ENCODE measurements at places on chromosomes 3 and 15. TPM values are rescaled to one million over a fixed set of nuclear protein-coding genes. Genes with fewer than 3 reads are reported as not detected.

Gene SNTN
- not detected for total RNA-seq

Gene MCTP2
- total RNA-seq: 0.56 TPM

Gene ACTC1
- total RNA-seq: 3.8 TPM

Gene ITPKA
- total RNA-seq: 0.09 TPM

Gene PRR20G
- total RNA-seq: not detected

Gene CAPN3
- 0.37 TPM for total RNA-seq

Gene SLC6A20
- total RNA-seq: not detected

Gene SEC62
- total RNA-seq: 34.8 TPM

Gene CHRNA7
- total RNA-seq: 14.0 TPM

Gene GOLGA8M
- total RNA-seq: not detected

Gene CORO2B
- 1.0 TPM for total RNA-seq

Gene FBXO40
- total RNA-seq: not detected

Gene RTP3
- not detected for total RNA-seq

Gene SLC35G2
- total RNA-seq: 0.43 TPM

Gene MYL3
- not detected for total RNA-seq

Gene FBXW12
- total RNA-seq: 0.82 TPM

Gene MITF
- total RNA-seq: not detected

Gene TKT
- 292 TPM for total RNA-seq

Gene PLA2G4E
- total RNA-seq: not detected

Gene CLDN16
- total RNA-seq: not detected

Gene GOLGA8N
- 0.26 TPM for total RNA-seq

Gene CIB2
- 52.0 TPM for total RNA-seq

Gene GOLGA8T
- total RNA-seq: not detected

Gene GPR87
- total RNA-seq: not detected

Measured in neural progenitor cell (in vitro differentiated cells).